ENCODE measurements at places on chromosomes 13 and 19. TPM values are rescaled to one million over a fixed set of nuclear protein-coding genes. Genes with fewer than 3 reads are reported as not detected.

VSTM2B gene
- 8.3 TPM for polyA plus RNA-seq

DNA sequence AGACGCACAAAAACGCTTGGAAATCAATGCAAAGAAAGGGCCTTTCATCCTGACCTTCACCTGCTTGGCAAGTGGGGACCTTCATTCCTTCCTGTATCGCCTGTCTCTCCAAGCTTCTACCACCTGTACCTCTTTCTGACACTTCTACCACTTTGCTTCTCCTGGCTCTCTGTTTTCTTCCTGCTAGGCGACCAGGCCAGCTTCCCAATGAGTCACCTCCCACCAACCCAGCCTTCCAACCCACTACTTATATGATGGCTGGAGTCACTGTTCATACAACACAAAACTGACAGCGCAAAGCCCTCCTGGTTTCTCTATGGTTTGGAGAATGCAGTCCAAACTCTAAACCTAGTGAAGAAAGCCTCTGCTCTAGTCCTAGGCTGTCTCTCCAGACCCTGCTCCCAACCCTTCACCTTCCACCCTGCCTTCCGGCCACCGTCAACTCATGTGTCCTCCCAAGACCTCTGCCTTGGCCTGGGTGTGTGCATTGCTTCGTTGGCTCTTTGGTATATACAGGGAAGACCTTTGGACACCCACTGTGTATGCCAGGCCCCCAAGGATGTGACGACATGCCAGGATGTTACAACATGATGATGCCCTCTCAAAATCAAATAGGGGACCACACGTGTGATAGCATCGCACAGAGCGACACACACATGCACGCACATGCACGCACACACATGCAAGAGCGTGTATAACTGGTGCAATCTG, 148.5 kb downstream of the STK24 start:
- H3K4me3 ChIP-seq: no peak overlapping the region
- no peak overlapping the region for H3K27ac ChIP-seq
- H3K27me3 ChIP-seq: no peaks in the 10 kb centered on the region
- no peak for DNase-seq
- H3K4me1 ChIP-seq: peaks cover 3% of the 10 kb centered on the region

GRCh38 chr13:53473397-53473796, 444.8 kb downstream of the OLFM4 start:
- no peak for DNase-seq
- H3K4me1 ChIP-seq: no peaks in the 10 kb centered on the region

DNA sequence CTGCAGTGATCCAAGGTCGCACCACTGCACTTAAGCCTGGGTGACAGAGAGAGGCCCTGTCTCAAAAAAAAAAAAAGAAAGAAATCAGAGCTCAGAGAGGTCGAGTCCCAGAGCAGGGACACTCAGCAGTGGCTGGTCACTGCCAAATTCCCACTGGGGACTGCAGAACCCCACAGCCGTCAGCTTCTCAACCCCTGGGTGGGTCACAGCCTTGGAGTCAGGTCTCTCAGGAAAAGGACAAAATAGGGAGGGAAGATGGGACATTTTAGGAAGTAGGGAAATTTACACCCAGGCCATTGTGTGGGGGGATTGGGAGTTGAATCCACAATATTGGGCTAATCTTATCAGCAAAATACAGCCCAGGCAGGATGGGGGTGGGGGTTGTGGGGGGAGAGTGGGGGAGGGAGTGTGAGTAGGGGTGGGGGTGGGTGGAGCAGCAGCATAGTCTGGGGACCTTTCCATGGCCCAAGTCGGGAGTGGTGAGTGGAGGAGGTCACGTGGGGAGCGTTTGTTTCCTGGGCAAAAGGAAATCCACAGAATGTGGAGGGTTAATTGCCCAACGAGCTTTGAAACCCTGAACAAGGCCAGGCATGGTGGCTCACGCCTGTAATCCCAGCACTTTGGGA, 5.0 kb upstream of the CCDC194 start:
- no peak overlapping the region for H3K4me3 ChIP-seq
- H3K36me3 ChIP-seq: peaks cover 2% of the 10 kb centered on the region
- no peak overlapping the region for H3K27ac ChIP-seq
- no peaks in the 10 kb centered on the region for H3K4me1 ChIP-seq
- DNase-seq: no peak
- peaks cover 13% of the 10 kb centered on the region for H3K27me3 ChIP-seq

GRCh38 chr13:99432609-99433542, 68.4 kb upstream of the TM9SF2 start:
- no peaks in the 10 kb centered on the region for H3K36me3 ChIP-seq
- H3K27me3 ChIP-seq: no peaks in the 10 kb centered on the region
- H3K4me1 ChIP-seq: peaks cover 9% of the 10 kb centered on the region

GRCh38 chr19:29526730-29527499, 1.1 kb downstream of the VSTM2B start:
- H3K27me3 ChIP-seq: peaks cover 79% of the 10 kb centered on the region
- DNase-seq: peak; percentile 30
- H3K27ac ChIP-seq: no peak overlapping the region
- H3K4me1 ChIP-seq: peaks cover 29% of the 10 kb centered on the region
- H3K36me3 ChIP-seq: no peaks in the 10 kb centered on the region

- H3K27ac ChIP-seq: peak overlapping the region; percentile 90
- H3K4me3 ChIP-seq: no peak overlapping the region
- H3K4me1 ChIP-seq: peaks cover 53% of the 10 kb centered on the region
- no peaks in the 10 kb centered on the region for H3K27me3 ChIP-seq
- H3K36me3 ChIP-seq: no peaks in the 10 kb centered on the region
- DNase-seq: peak; percentile 54
Measured at GRCh38 chr19:39941615-39942365, 7.4 kb upstream of the FCGBP start.

DNA sequence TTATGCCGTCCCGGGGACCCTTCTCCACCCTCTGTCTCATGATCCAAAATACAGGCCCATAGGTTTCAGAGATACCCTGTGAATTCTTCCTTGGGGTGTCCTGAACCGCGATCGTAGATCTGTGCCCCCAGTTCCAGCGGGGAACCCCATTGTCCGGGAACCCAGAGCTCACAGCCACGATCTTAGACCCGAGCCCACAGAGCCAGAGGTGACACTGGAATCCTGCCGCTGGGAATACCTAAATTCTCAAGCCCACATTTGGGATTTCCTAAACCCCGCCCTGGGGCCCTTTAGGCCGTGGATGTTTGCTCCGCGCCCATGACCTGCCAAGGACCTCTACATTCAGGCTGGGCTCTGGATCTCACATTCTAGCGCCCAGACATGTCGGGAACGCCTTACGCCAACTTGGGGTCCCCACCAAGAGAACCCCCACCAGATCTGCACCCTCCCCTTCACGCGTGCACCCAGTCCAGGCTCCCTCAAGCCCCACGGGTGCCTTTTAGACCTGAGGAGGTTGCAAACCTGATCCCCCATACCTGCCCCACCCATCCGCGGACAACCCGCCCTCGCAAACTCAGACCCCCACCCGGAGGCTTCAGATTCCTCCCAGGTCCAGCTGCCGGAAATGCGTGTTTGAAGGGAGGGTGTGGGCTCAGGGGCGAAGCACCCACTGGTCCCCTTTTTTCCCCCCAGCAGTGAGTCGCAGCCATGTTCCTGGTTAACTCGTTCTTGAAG, 605 bp downstream of the CAPNS1 start:
- no peaks in the 10 kb centered on the region for H3K27me3 ChIP-seq
- peaks cover 14% of the 10 kb centered on the region for H3K4me1 ChIP-seq
- H3K36me3 ChIP-seq: peaks cover 30% of the 10 kb centered on the region
- DNase-seq: peak; percentile 73
- H3K4me3 ChIP-seq: peak overlapping the region; percentile 98

TUBA3C gene
- polyA plus RNA-seq: not detected

KLK12 gene
- 2.4 TPM for polyA plus RNA-seq

ZNF558 gene
- 31.7 TPM for polyA plus RNA-seq

DHDH gene
- 5.2 TPM for polyA plus RNA-seq

DNA sequence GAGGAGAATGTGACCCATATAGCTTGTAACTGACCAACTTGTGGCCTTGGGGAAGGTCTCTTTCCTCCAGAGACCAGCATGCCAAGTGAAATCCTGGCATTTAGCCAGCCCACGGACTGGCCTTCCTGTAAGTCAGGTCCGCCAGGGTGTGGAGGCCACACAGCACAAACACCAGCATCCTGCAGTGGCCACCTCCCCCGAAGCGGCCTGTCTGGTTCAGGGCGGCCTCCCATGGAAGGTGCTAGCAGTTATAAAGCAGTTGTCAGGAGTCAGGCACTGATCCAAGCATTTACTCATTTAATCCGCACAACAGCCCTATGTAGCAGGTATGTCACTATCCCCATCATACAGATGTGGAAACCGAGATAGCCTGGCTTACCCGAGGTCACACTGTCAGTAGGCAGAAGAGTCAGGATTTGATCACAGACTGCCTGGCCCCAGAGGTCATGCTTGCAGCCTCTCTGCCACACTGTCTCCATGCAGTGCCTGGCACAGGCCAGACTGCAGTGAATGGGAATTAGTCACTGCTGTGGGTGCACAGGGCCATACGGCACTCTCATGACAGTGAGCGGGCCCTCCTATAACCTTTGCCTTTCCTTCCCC, 36.7 kb downstream of the CAPN12 start:
- no peak overlapping the region for H3K4me3 ChIP-seq
- H3K36me3 ChIP-seq: peaks cover 100% of the 10 kb centered on the region
- H3K4me1 ChIP-seq: peaks cover 31% of the 10 kb centered on the region

PCP2 gene
- polyA plus RNA-seq: 1.5 TPM

GRCh38 chr19:46620267-46620666, 4.6 kb downstream of the PTGIR start:
- H3K27me3 ChIP-seq: peaks cover 20% of the 10 kb centered on the region
- H3K36me3 ChIP-seq: no peaks in the 10 kb centered on the region
- peak overlapping the region; percentile 30 for H3K27ac ChIP-seq
- peaks cover 17% of the 10 kb centered on the region for H3K4me1 ChIP-seq
- DNase-seq: no peak

NMRK2 gene
- polyA plus RNA-seq: 0.43 TPM

- no peaks in the 10 kb centered on the region for H3K36me3 ChIP-seq
- H3K4me3 ChIP-seq: no peak overlapping the region
- no peaks in the 10 kb centered on the region for H3K27me3 ChIP-seq
- H3K4me1 ChIP-seq: no peaks in the 10 kb centered on the region
- H3K27ac ChIP-seq: no peak overlapping the region
Measured at GRCh38 chr19:6819323-6819722, 46.8 kb downstream of the VAV1 start.

- no peak for DNase-seq
- H3K27me3 ChIP-seq: peaks cover 62% of the 10 kb centered on the region
- H3K27ac ChIP-seq: no peak overlapping the region
- H3K36me3 ChIP-seq: no peaks in the 10 kb centered on the region
Measured at GRCh38 chr13:111411151-111411858, 90.9 kb downstream of the TEX29 start.

DNA sequence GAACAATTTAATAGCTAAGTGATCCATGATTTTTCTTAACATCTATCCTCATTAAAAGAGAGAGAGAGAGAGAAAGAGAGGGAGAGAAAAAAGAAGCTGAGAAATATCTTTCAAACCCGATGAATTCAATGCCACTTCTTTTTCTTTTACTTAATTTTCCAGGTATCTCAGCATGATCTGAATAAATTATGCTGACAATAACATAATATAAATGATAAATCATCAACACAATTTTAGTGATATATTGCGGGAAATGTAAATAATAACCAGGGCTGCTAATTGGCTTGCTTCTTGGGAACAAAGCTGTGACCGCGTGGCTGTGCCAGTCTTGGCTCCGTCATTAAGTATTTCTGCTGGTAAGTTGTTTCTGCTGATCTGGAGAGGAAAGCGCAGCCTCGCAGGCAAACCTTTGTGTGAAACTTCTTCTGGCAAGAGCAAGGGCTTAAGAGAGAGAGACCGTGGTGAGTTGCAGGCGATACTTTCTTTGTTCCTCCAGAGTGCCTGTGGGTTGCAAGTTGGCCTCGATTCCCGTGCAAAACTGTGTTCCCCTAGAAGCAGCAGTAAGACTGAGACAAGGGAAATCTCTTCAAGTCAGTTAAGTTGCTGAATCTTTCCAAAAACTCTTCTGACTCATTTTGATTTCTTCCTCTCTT, 489.1 kb upstream of the TSHZ3 start:
- H3K27me3 ChIP-seq: no peaks in the 10 kb centered on the region
- no peak overlapping the region for H3K4me3 ChIP-seq
- H3K27ac ChIP-seq: no peak overlapping the region
- DNase-seq: no peak

EBI3 gene
- polyA plus RNA-seq: 4.2 TPM

GRCh38 chr13:52374873-52375411, 31.0 kb downstream of the THSD1 start:
- no peak overlapping the region for H3K4me3 ChIP-seq
- no peak overlapping the region for H3K27ac ChIP-seq
- no peaks in the 10 kb centered on the region for H3K4me1 ChIP-seq
- no peaks in the 10 kb centered on the region for H3K36me3 ChIP-seq
- H3K27me3 ChIP-seq: no peaks in the 10 kb centered on the region

DNA sequence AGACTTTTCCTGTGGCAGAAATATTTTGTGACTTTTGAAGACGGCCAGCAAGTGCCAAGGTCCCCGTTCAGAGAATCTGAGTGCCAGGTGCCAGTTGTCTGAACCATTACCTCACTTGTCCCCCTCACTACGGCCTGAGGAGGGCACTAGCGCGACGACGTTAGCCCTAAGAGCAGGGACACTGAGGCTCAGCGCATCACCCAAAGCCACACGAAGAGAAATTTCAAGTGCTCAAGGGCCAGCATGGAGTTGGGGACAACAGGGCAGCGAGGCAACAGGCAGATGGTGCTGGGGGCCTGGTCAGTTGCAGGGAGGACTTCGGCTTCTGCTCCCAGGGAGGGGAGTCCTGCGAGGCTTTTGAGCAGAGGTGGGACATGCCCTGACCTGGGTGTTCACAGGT, 9.5 kb upstream of the TYK2 start:
- H3K27me3 ChIP-seq: no peaks in the 10 kb centered on the region
- no peak overlapping the region for H3K4me3 ChIP-seq
- no peak for DNase-seq
- peaks cover 36% of the 10 kb centered on the region for H3K36me3 ChIP-seq

AP1M2 gene
- polyA plus RNA-seq: 69.2 TPM

SRRM5 gene
- polyA plus RNA-seq: 1.5 TPM

KIR2DL3 gene
- 0.27 TPM for polyA plus RNA-seq

DNA sequence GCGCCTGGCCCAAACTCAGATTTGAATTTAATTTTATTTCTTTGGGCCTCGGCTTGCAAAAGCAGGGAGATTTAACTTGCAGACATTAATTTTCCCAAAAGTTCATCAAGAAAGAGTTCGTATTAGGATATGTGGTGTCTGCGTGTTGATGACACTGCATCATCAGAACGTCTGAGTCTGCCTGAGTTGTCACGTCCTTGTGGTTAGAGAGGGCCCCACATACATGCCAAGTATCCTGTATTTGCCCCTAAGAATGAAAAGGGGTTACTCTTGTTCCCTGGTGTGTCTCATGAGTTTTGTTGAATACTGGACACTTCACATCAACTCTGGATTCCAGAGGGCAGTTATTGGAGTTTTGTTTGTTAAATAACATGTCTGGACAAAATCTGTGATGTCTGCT, 5.6 kb upstream of the TEX29 start:
- no peak overlapping the region for H3K4me3 ChIP-seq
- DNase-seq: no peak
- no peaks in the 10 kb centered on the region for H3K36me3 ChIP-seq
- H3K27me3 ChIP-seq: no peaks in the 10 kb centered on the region

PHLDB3 gene
- 33.8 TPM for polyA plus RNA-seq

LILRB5 gene
- polyA plus RNA-seq: 7.6 TPM

- peaks cover 24% of the 10 kb centered on the region for H3K27me3 ChIP-seq
- H3K36me3 ChIP-seq: no peaks in the 10 kb centered on the region
- H3K27ac ChIP-seq: no peak overlapping the region
- DNase-seq: no peak
- no peak overlapping the region for H3K4me3 ChIP-seq
- peaks cover 8% of the 10 kb centered on the region for H3K4me1 ChIP-seq
Measured at GRCh38 chr19:16893686-16893989, 4.8 kb downstream of the F2RL3 start.

- H3K27me3 ChIP-seq: no peaks in the 10 kb centered on the region
- no peak overlapping the region for H3K27ac ChIP-seq
- no peak for DNase-seq
- no peak overlapping the region for H3K4me3 ChIP-seq
- H3K36me3 ChIP-seq: no peaks in the 10 kb centered on the region
Measured at GRCh38 chr13:101838323-101838722, 385.8 kb downstream of the ITGBL1 start.

Data from large intestine (tissue), 12 donors.